Suppressor macrophage treated with lipopolysaccharide for 1 hour (primary cell): ENCODE measurements at places on chromosomes 2 and 18.

GRCh38 chr2:181992776-181993175 is 7.1 kb downstream of the PPP1R1C start:
- DNase-seq, result no peak

- DNase-seq, result no peak
These were observed 3.4 kb downstream of the C2orf80 start for GRCh38 chr2:208186465-208186864.

- no peak for DNase-seq
These were observed 1309.8 kb upstream of the NRXN1 start for GRCh38 chr2:52341732-52342131.

GRCh38 chr2:160407393-160408172 is 86.0 kb downstream of the RBMS1 start:
- DNase-seq, result peak; percentile 81
